ENCODE measurements at places on chromosomes 1 and 21. TPM values are rescaled to one million over a fixed set of nuclear protein-coding genes. Genes with fewer than 3 reads are reported as not detected.

- DNase-seq = peak; percentile 96
- peak within 1 kb of the TSS; percentile 57 for H3K27ac ChIP-seq
- no peaks in the 10 kb centered on the region for H3K27me3 ChIP-seq
- H3K4me3 ChIP-seq = peak within 1 kb of the TSS; percentile 80
Measured at GRCh38 chr1:89125913-89126580, at the start of gene GBP2. TSS of gene GBP2 (minus strand) at chr1:89126114. CDS start at chr1:89121966, 4,148 bp downstream.

TEDDM1 gene
- not detected for total RNA-seq

PRELP gene
- total RNA-seq = 0.29 TPM

KCNK2 gene
- 161 TPM for total RNA-seq

NBPF1 gene
- total RNA-seq = 71.6 TPM

PYHIN1 gene
- total RNA-seq = not detected

CELA3B gene
- total RNA-seq = not detected

Measured in osteoblast (primary cell).